AG04450 (cell line): ENCODE measurements at places on chromosomes 13 and 19.

DNA sequence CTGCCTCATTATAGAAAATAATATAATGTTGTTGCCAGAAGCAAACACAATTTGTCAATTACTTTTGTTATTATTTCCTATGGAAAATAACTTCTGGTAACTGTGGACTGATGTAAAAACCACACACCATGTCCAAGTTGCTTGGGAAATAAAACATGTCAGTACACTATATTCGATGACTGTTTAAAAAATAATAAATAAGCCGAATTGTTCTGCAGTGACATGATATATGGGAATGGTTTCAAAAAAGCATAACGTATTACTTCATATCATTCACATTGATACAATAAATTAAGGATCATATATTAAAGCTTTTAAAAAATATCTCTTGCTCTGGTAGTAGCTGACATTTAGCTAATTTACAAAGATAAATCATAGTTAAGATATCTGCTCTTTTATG, 2062.1 kb downstream of the PCDH9 start:
- no peak for DNase-seq

DNA sequence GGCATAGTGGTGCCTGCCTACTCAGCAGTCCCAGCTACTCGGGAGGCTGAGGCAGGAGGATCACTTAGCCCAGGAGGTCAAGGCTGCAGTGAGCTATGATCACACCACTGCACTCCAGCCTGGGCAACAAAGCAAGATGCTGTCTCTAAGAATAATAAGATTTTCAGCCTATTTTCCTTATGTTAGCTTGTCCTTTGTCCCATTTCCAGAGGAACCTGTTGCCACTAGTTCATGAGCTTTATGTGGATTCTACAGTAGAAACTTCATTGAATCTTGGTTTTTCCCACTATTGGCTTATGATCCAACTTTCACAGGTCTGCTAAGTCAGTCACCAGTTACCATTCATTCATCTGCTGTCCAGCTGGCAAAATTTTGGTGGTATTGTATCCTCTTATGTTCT, 18.2 kb downstream of the FFAR2 start:
- no peak for DNase-seq

- DNase-seq: peak; percentile 67
Measured at GRCh38 chr13:94641409-94641941, 39.8 kb downstream of the GPR180 start.

DNA sequence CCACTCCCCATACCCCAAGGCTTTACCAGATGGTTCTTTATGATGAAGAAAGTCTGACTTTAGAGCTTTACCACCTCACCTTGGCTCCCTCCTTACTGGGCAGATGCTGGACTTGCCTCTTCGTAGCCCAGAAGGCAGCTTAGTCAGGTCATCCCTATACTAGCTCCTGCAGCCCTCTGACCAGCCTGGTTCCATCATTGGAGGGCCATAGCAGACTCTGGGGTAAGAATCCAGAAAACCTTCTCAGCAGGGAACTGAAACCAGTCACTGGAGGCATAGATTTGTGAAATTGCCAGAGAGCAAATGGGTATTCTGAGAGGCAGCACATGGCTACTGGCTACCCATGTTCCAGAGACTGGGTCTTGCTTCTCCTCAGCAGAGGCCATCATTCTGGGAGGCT, 21.8 kb upstream of the ZNF492 start:
- no peak for DNase-seq

- peak; percentile 45 for DNase-seq
Measured at GRCh38 chr13:44273991-44274770, 99.4 kb upstream of the SERP2 start.

GRCh38 chr19:48683349-48683748, 10.5 kb upstream of the NTN5 start:
- DNase-seq: no peak

DNA sequence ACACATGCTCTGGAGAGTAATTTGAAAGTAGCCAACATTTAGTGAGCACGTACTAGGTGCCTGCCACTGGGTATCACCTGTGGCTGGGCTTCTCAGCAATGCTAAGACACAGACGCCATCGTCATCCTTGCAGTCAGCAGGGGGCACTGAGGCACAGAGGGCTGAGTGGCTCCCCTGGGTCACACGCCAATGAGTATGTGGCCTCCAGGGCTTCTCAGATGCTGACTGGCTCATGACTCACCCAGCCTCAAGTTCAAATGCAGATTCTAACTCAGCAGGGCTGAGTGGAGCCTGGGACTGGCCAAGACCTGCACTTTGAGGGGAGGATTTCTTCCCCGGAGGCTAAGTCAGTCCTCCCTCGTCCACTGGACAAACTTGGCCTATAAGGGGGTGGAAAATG, 115.1 kb upstream of the CACNA1A start:
- peak; percentile 67 for DNase-seq

DNA sequence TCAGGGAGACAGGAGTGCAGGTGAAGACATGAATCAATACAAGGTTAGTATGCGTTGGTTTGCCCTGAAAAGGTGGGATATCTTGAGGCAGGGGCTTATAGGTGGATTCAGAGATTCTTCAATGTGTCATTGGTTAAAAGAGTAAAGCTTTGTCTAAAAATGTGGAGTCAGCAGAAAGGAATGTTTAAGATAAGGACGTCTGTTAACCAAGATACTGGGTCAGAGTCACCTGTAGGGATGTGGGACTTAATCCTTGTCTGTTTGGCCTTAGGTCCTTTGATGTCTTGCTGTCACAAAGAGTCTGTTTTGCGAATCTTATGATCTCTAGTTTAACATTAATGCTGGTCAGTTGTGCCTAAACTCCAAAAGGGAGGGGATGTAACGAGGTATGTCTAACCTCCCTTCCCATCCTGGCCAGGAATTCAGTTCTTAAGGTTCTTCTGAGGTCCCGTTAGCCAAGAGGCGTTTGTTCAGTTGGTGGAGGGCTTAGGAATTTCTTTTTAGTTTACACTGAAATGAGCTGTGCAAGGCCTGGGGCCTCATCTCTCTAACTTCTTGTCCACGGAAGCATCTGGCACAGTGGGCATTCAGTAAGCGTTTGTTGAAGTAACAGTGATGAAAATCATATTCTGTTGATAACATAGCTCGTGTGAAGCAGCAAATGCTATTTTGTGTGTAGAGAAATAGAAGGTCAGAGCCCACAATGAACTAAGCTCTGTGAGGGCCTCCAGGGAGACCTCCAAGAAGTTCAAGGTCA, 96.2 kb upstream of the RNF113B start:
- no peak for DNase-seq

GRCh38 chr13:48888613-48889012, 87.1 kb upstream of the FNDC3A start:
- no peak for DNase-seq

DNA sequence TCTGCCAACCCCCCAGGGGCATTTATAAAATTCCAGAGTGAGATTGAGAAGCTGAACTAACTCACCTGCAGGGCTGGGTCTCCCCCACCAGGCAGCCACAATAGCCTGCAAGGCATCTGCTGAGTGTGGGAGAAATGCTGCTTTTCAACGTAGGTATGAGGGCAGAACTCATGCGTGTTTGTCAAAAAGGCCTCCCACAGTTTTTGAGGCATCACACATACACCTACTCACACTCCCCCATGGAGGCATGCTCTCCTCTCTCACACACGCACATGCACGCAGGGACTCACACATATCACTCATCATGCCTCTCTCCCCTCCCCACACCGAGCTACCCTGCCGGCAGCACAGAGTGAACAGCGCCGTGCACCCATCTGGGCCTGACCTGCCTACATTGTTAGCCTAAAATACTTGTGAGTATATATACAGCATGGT, 390.5 kb downstream of the FGF9 start:
- DNase-seq: no peak

GRCh38 chr13:77456271-77456670, 79.2 kb upstream of the SCEL start:
- no peak for DNase-seq

DNA sequence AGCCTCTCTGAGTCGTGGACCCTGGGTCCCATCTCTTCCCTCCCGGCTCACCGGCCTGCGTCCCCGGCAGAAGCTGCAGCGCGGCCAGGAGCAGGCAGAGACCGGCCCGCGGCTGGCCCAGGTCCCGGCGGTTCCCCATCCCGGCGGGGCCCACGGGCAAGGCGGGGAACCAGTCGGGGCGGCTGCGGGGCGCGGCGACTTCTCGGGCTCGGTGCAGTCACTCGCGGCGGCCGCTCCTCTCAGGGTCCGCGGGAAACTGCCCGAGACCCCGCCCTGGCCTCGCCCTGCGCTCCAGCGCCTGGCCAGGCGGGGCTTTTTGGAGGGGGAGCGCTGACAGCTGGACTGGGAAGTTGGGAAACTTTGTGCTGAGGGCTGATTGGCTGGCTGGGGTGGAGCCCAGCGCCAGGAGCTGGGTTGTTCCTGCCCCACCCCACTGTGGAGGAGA, at the start of gene COL5A3:
COL5A3 (minus strand) TSS at position 258 of the 445 bp plus-strand sequence; CDS start at position 139, 119 bp downstream.
- DNase-seq: no peak

- DNase-seq: no peak
Measured at GRCh38 chr13:109999659-110000533, 213.5 kb upstream of the IRS2 start.

GRCh38 chr13:36885901-36886300, 34.1 kb downstream of the SMAD9 start:
- no peak for DNase-seq

DNA sequence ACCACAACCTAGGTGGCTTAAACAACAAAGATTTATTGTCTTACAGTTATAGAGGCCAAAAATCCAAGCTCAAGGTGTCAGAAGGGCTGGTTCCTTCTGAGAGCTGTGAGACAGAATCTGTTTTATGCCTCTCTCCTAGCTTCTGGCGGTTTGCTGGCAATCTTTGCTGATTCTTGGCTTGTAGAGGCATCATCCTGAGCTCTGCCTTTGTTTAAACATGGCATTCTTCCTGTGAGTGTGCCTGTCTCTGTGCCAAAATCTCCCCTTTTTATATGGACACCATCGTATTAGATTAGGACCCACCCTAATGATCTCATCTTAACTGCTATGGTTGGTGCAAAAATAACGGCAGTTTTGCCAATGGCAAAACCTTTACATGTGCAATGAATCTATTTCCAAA, 169.1 kb downstream of the CACNA1A start:
- DNase-seq: no peak

- DNase-seq: no peak
Measured at GRCh38 chr19:19034204-19034624, 811 bp downstream of the ARMC6 start.

DNA sequence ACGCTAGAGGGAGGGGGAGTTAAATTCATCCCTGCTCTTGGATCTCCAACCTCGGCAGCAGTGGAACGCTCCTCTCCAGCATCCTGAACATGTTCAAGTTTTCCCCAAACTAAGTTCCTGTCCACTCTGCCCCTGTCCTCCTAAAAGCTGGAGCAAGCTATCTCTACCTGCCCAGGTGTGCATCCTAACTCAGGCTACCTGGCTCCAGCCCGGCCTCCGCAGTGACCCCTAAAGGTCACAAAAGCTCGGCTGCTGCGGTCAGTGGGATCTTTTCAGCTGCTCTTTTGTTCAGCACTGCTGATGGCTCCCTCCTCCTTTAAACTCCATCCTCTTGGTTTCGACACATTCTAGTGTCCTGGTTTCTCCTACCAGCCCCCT, 1.4 kb downstream of the DCUN1D2 start:
- no peak for DNase-seq

DNA sequence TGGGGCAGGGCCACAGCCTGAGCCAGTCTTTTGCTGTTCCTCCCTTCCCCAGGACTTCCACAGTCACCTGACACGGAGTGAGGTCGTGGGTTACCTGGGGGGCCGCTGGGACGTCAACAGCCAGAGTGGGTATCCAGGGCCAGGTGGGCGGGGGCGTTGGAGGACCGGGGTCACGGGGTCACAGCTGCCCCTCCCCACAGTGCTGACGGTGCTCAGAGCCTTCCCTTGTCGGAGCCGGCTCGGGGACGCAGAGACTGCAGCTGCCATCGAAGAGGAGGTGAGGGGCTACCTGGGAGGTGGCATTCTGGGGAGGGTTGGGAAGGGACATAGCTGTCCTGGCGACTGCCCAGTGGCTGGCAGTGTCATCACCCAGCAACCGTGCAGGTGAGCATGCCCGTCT, 11.5 kb downstream of the MPND start:
- no peak for DNase-seq

GRCh38 chr13:50918567-50918966, 9.0 kb downstream of the RNASEH2B start:
- DNase-seq: no peak

- no peak for DNase-seq
Measured at GRCh38 chr13:76223999-76224398, 587.9 kb downstream of the LMO7 start.

- no peak for DNase-seq
Measured at GRCh38 chr19:447064-447426, 13.8 kb downstream of the SHC2 start.

DNA sequence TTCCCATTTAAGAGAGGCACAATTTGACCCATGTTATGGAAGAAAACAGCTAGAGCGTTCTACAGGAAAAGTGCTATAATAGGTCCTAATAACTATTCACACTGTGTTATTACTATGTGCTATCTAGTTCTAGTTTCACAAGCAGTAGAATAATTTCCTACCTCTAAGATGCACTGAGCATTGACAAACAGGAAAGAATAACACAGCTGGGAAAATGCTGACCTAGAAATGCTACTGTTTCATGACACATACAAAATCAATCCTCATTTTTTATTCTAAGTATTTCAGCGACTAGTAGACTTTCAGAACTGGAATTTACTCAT, 259.5 kb downstream of the ITGBL1 start:
- no peak for DNase-seq

DNA sequence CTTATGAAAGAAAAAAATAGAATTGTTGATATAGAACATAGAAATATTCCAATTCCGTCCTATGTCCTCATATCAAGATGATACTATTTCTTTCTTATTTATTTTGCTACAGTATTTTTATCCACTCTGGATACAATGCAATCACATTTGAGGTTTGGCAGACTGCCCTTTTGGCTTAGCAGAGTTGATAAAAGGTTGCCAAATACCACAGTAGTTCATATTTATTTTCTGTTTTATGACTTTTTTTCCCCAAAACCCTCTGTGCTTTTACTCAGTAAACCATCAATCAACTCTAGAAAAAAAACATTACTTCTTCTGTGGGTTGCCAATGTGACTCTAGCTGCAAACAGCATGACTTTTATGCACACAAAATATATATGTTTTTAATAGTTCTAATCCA, 424.5 kb downstream of the PCDH9 start:
- DNase-seq: no peak

GRCh38 chr19:14577264-14577663, 5.4 kb upstream of the NDUFB7 start:
- no peak for DNase-seq
